Stimulated activated CD4-positive, alpha-beta T cell treated with anti-CD3 and anti-CD28 coated beads, TNF-alpha, amount 100 ng/mL, for 1 hour (primary cell): ENCODE measurements at places on chromosomes 16 and 17.
A peak's percentile ranks its signal among the peaks of the same experiment; 100 is the strongest.

DNA sequence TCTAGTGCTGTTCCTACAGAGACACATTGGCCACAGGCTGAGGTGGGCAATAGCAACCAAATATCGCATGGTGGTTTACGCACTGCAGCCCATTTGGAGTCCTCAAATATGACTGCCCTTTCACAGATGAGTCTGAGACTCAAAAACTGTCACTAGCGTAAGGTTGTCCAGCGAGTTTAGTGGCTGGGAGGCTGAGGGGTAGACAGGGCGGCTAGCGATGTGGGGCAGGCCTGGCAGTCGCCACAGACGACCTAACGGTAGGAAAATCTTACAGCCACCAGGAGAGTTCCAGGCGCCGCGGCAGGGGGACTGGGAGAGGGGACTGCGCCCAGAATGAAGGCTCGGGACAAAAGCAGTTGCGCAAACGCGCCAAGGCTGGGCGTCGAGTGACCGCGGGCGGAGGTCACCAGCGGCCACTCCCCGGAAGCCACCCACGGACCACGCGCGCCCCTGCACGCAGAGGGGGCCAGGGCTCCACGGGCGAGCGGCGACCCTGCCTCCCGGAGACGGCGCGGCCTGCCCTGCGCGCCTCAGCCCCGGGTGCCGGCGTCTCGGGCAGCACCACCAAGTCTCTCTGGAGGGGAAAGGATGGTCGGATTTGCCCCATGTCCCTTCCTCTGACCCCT, 699 bp upstream of the MAP1LC3B start:
- no peak for DNase-seq

- no peak for DNase-seq
Measured at GRCh38 chr17:46726206-46726605, 92.3 kb downstream of the WNT3 start.

- DNase-seq = no peak
Measured at GRCh38 chr16:80938879-80939260, 67.8 kb downstream of the CMC2 start.

GRCh38 chr17:56982312-56982711, 4.4 kb downstream of the SCPEP1 start:
- DNase-seq = no peak

GRCh38 chr17:78378225-78379130, at the start of gene PGS1:
TSS of gene PGS1 (plus strand) at chr17:78378649. CDS start at chr17:78378666, 17 bp downstream.
- DNase-seq = peak; percentile 60

- DNase-seq = no peak
Measured at GRCh38 chr16:51540259-51540658, 389.2 kb upstream of the SALL1 start.

GRCh38 chr17:35934760-35935159, 4.2 kb upstream of the RDM1 start:
- no peak for DNase-seq

DNA sequence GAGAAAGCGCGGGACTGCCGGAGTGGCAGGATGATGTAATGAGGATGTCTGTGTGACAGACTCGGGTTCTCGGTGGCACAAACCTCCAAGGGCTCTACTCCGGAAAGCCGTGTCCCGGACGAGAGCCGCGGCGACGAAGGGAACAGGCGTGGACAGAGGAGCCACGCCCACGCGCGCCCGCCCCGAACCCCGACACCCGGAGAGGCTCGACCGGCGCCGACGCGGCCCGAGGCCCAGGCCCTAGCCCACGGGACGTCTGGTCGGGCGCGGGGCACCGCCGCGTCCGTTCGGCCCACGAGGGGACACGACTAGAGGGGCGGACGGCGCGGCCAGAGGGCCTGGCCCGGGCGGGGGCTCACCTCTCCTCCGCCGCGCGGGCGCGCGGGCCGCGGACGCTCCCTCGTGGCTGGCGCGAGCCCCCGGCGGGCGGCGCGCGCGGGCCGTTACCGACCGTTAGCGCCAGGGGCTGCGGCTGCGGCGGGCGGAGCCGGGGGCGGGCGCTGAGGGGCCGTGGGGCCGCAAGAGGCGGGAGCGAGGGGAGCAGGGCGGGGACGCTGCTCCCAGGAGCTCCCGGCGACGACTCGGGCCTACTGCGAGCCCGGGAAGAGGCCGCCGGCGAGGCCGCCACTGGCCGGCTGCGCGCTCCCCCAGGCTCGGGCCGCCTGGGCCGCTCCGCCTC, 2.1 kb upstream of the IRX5 start:
- no peak for DNase-seq

DNA sequence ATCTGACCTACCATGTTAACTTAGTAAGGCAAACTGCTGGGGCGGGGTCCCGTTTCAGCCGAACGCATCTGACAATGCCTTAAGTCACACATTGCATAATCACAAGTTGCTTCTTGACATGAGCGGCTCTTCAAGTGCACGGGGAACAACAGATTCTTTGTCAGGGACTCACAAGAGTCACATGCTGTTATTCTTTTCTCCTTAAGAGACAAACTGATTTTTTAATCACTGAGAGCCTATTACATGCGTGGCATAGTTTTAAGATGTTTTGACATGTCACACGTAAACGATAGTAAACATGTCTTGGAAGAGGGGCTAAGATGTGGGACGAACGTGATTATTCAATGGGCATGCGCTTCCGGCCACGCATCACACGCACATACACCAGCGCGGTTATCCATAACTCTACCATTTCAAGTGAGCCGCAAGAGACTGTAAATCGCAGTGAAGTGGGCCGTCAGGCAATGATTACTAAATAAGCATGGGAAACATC, 63.4 kb downstream of the ADCY9 start:
- DNase-seq = no peak

- no peak for DNase-seq
Measured at GRCh38 chr16:69725480-69726312, 664 bp downstream of the NQO1 start.

DNA sequence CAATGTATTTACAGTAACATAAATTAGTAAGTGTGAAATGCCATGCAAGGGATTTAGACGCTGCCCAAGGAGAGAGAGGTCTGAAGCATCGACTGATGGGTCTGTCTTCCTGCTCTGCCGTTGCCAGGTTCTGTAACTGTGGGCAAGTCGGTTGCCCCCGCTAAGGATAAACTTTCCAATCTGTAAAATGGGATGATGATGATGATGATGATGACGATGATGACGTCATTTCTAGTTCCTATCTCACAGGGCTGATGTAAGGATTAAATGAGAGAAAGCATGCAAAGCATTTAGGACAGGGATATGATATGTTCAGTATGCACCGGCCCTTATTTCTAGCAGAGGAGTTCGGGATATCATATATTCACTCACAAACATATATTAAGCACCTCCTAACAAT, 54.8 kb downstream of the C17orf67 start:
- DNase-seq = no peak

GRCh38 chr16:1543085-1543896, 9.8 kb downstream of the TMEM204 start:
- no peak for DNase-seq

- peak; percentile 73 for DNase-seq
Measured at GRCh38 chr17:7356072-7356549, 1.2 kb downstream of the TMEM95 start.

DNA sequence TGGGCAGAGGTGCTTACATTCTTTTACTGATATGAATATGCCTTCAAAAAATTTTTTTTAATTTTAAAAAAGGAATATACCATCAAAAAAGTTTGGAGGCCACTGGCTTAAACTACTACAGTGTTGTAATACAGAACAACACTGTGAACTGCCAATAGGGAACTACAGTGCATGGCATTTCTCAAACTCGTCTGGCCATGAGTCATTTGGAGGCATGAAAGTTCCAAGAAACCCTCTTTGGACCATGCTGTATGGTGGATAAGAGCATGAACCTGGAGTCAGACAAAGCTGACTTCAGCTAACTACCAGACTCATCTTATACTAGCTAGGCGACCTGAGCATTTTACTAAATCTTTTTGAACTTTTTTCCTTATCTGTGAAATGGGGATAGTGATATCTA, 9.2 kb upstream of the NF1 start:
- DNase-seq = no peak

DNA sequence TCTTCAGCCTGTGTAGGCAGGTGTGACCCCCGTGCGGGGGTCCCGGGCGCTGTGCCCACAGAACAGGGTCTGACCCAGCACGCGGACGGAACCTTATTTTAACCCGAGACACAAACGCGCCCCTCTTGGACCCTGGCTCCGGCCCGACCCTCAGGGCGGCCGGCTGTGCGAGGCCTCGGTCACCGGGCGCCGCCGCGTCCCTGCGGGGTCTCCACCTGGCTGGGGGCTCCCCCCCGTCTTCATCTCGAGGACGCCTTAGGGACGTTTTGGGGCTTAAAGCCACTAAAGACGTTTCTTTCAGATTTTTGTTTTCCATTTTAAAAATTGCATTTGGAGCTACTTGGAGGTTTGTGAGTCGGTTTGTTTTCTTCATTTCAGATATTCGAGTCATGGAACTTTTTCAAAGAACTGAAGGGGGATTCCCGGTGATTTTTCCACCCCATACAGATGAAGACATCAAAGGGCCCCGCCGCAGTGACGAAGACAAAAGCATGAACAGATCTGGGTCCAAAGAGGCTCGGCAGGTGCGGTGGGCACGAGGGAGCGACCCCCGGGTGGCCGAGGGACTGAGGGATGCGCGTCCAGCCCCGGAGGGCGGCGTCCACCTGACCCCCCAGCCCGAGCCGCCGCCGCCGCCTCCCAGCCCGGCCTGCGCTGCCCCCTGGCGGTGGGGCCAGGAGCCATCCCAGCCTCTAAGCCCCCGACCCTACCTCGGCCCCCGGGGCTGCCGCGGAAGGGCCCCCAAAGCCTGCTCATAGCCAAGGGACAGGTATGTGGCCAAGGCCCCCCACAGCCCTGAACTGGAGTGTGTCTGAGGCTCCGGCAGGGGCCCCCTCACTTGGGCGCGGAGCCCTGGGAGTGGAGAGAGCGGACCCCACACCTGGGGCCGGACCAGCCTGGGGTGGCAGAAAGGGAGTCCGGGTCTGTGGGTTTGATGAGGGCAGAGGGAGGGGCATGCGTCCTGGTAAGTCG, 3.8 kb upstream of the CD7 start:
- peak; percentile 63 for DNase-seq

DNA sequence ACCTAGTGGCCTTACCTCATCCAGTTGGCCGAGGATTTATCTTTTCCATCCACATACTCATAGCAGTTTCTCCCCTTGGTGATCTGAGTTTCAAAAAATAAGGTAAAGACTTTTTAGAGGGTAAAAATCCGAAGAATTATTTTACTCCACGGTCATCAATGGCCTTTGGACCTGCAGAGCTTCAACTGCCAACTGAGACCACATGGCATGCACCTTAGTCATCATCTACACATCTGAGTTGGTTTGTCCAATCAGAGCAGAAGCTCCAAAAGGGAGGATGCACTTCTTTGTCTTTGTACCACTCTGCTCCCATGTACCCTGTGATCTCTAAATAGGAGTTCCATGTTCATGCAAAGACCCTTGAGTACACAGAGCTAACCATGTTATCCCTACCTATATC, 15.7 kb downstream of the PRDM7 start:
- DNase-seq = no peak

- no peak for DNase-seq
Measured at GRCh38 chr16:69559164-69559563, 6.6 kb upstream of the NFAT5 start.

DNA sequence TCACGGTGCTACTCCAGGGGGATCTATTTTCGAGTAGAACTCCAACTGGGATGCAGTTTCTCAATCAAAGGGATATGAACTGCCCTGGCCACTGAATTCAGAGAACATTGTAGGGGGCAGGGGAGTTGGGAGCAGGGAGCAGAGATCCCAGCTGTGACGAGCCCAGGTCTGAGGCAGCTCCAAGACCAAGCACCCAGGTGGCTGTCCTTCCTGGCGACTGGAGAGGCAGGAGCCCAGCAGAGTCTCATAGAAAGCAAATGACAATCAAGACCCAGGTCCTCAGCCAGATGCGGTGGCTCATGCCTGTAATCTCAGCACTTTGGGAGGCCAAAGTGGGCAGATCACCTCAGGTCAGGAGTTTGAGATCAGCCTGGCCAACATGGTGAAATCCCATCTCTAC, 60.1 kb downstream of the TK2 start:
- DNase-seq = no peak

GRCh38 chr16:52470585-52470984, 76.4 kb downstream of the TOX3 start:
- DNase-seq = no peak

DNA sequence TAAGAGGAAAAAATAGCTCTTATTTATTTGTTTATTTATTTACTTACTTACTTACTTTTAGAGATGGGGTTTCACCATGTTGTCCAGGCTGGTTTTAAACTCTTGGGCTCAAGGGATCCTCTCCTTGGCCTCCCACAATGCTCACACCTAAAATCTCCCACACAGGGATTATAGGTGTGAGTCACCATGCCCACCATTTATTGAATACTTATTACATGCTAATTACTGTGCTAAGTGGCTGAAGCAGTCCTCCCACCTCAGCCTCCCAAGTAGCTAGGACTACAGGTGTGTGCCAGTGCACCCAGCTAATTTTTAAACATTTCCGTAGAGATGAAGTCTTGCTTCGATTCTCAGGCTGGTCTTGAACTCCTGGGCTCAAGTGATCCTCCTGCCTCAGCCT, 11.0 kb upstream of the ITGB3 start:
- no peak for DNase-seq

GRCh38 chr16:31421587-31421986, 6.6 kb downstream of the COX6A2 start:
- no peak for DNase-seq

DNA sequence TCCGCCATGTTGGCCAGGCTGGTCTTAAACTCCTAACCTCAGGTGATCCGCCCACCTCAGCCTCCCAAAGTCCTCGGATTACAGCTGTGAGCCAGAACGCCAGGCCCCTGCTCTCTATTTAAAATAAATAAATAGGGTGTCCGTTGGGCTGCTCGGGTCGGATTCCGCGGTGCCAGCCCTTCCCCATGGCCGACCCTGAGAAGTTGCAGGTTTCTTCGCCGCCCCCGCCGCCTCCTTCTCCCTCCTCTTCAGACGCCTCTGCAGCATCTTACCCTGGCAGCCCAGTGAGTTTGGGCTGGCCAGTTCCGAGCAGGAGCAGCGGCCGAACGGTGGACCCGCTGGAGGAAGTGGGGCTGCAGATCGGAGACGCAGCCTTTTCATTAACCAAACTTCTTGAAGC, 1.7 kb upstream of the LUC7L start:
- DNase-seq = no peak

DNA sequence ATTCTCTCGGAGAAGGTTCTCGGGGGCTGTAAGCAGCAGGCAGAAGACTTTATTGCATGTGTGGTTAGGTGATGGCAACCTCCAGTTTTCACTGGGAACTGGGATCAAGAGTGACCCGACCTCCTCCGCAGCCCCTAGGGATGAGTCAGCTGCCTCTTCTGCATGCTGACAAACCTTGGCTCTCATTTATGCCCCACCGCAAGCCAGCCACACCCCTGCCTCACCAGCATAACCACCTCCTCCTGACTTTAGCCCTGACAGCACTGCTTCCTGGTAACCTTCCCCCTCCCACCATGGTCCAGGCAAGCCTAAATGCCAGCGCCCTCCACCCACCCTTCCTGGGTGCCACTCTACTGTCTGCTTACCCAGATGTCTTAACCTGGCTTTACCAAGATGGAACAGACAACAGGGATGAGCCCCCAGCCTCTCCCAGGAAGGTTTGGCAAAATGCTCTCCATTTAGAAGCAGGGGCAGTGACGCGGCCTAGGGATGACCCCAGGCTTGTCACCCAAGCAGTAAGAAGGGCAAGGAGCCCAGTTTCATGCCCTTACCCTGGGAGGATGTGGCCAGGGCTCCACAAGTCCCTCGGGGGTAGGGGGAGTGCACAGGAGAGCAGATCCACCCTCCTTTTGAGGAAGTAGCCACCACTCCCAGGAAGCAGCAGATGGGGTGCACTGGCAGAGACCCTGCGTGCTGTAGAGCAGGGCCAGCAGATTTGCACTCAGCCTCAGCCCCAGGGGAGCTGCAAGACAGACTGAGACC, 73.5 kb downstream of the GOSR1 start:
- no peak for DNase-seq

GRCh38 chr17:63035271-63035670, 69.2 kb downstream of the TANC2 start:
- DNase-seq = no peak
